ENCODE measurements at places on chromosomes 4 and X.

DNA sequence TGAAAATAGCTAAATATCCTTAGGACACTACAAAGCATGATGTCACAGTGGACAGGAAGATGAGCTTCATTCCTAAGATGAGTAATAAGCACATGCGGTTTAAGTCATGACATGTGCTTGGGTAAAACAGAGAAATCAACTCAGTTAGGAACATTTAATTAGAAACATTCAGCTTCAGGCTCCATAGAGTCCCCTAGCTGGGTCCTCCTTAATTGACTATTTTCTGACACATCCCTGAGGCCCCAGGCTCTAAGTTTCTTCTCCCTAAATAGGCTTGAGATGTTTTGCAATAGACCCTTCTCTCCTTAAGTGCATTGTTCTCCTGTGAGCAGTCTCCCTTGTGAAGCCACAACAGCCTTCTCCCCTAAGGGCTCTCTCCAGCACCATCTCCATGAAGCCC lies 70.4 kb upstream of the ANXA3 start:
- peak; percentile 68 for DNase-seq

DNA sequence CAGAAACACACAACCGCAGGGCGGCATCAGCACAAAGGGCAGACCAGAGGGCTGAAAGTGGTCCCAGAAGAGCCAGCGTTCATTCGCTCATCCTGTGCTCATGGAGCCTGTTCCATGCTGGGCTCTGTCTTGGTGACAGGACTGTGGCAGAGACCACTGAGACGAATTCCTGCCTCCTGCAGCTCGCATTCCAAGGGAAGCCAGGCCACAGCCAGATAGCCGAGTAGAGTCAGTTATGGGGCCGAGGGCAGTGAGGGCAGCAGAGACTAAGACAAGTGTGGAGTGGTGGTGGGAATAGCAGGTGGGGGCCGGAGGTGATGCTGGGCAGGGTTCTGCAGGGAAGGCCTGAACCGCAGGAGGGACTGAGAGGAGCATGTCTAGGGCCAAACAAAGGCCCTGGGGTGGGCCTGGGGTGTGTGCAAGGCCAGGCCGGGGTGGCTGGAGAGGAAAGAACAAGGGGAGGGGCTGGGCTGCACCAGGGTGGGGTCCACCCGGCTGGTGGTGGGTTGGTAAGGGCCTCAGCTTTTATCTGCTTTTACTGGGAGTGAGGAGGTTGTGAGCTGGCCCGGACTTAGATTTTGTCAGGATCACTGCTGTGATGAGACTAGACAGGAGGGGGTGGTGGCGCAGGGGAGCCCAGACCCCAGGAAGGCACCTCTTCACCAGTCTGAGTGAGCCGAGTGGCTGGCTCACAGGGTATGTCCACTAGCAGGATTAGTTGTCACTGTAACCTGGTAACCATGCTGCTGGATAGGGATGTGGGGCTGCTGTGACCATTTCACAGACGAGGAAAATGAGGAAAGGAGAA lies 6.3 kb downstream of the PSAPL1 start:
- no peak for DNase-seq

DNA sequence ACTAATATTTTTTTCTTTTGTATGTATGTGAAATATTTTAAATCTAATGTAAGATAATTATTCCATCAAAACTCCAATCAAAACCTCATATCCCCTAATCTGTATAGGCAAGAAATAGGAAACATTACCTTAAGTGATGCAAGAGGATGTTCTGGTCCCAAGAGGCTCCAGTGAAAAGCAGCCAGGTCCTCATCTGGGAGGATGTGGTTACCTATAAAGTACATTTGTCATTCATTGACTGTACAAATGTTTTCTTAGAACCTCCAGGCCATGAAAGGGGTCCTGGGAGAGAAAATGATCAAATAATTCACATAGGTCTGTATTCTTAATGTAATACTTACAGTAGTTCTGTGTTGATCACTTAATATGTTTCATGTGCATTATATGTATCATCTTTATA lies 25.5 kb downstream of the FAM120C start:
- no peak for DNase-seq

DNA sequence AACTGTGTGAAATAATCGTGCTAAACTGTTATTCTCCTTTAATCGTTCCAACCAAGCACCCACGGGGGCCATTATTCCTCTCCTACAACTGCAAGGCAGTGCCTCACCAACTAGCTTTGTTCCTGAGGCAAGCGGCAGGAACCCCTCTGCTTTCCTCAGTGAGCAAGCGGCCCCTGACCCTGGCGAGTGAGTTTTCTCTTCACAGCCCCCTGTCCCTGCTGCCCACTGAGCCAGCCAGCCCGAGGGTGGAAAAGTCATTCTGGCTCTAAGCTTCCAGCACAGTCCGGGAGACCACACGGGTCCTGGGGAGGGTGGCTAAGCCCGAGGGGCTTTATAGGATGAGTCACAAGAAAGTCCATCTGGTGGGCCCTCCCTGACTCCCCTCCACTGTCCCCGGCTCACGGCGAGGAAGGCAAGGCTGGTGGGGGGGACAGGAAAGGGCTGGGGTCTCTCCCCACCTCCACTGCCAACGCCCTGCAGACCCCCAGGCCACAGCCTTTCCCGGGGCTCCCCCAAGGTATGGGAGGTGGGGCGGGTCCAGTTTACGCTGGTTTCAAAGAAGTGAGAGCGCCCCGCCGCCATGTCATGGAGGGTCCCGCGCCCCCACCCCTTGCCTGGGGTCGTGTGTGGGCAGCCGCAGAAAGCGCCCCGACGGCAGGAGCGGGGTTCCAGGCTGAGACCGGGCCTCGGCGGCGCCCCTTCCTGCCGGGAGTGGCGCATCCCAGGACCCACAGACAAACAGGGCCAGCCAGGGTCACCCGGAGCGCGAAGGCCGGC lies 45.0 kb downstream of the CPLX1 start:
- DNase-seq = no peak

GRCh38 chr4:185218312-185218711 lies 8.9 kb downstream of the SNX25 start:
- no peak for DNase-seq

DNA sequence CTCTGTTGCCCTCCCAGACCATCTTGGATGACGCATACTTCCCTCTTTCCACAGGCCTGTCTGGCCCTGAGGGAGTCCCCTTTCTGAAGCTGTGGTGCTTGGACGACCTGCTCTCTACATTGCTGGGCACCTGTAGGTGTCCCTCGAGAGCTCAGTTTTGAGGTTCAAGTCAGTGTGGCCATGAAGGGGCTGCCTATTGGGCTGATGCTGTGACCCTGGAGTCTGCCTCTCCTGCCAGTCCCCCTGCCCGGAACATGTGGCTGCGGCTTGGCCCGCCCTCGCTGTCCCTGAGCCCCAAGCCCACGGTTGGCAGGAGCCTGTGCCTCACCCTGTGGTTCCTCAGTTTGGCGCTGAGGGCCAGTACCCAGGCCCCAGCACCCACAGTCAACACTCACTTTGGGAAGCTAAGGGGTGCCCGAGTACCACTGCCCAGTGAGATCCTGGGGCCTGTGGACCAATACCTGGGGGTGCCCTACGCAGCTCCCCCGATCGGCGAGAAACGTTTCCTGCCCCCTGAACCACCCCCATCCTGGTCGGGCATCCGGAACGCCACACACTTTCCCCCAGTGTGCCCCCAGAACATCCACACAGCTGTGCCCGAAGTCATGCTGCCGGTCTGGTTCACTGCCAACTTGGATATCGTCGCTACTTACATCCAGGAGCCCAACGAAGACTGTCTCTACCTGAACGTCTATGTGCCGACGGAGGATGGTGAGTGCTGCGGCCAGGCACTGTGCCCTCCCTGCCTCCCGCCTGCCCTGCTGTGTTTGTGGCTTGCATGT lies 3.0 kb downstream of the NLGN3 start:
- DNase-seq = no peak

GRCh38 chrX:154116426-154117211 lies 19.1 kb upstream of the MECP2 start:
- DNase-seq = no peak

DNA sequence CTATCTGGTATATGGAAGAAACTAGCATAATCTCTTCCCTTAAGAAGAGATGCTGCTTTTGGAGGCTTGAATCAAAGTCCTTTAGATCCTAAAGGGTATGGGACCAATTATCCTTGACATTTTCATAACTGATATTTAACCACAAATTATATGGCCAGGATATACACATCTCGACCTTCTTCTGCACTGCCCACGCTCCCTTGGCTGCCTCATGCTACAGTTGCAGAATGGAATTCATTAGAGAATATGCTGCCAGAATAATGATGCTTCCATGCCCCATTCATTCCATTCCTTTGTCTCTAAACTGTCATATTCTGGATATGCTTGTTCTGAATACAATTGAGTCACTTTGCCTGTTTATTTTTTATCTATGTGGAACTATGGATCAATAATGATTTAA lies 157.1 kb upstream of the PACRGL start:
- DNase-seq = no peak

DNA sequence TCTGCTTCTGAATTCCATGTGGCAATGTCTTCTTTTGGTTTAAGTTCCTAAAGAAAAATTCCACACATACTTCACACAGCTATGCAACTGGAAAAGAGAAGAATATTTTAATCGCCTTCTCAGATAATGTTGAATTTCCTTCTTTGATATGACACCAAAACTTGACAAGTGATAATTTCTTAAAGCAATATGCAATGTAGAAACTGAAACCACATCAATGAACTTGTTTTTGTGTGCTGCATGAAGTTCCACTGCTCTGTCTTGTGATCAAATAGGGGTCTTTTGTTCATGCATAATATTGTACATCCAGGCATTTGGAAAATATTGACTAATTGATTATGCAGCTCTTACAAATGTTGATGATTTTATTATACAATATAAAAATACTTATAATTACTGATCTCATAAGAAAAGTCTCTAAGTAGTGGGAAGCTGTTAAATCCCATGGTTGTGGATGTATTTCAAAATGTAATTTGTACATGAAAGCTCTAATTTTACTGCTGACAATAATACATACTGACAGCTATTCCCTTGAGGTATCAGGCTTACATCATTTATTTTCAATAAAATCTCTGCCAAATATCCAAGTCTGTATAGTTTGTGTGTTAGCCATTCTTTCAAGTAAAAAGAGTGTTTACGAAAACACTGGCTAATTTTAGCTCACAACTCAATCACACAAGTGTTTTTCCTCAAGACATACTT lies 56.5 kb downstream of the AGA start:
- DNase-seq = no peak

GRCh38 chr4:82560853-82561785 lies 669 bp downstream of the TMEM150C start:
- DNase-seq = peak; percentile 3
